Vagina (tissue), 2 donors: ENCODE measurements at places on chromosomes 11 and 22.

GRCh38 chr11:6943131-6943530, 16.9 kb downstream of the ZNF215 start:
- DNase-seq, result no peak

DNA sequence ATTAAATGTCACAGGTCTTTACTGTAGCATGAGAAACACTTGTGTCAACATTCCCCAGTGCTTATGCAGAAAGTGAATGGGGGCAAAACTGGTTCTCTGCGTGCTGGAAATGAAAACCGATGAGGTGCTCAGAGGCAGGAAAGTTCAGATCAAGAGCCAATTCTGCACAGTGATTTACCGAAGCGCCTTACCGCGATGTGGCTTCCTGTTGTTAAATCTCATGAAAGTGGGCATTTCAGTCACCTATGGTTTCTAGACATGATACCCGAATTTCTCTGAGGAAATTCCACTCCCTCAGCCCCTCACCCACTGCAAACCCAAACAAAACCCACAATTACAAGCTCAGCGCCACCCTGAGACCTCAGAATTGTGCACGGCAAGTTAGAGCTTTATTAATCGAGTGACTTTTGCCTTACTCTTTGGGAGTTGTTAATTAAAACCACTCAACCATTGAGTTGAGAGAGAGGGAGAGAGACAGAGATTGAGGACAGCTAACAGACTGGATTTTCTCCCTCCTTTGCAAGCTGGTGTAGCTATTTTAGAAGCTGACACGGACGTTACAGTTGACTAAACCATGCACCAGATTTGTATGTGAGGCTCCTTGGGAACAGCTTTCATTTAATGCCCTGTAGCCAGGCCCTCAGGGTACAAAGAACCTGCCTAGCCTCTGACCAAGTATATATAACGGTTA, 196.4 kb downstream of the DBX1 start:
- DNase-seq, result no peak

GRCh38 chr22:32600147-32600546, 125.5 kb downstream of the FBXO7 start:
- DNase-seq, result no peak

- DNase-seq, result no peak
Observed at GRCh38 chr11:67371189-67371910, 2.0 kb downstream of the CLCF1 start.

DNA sequence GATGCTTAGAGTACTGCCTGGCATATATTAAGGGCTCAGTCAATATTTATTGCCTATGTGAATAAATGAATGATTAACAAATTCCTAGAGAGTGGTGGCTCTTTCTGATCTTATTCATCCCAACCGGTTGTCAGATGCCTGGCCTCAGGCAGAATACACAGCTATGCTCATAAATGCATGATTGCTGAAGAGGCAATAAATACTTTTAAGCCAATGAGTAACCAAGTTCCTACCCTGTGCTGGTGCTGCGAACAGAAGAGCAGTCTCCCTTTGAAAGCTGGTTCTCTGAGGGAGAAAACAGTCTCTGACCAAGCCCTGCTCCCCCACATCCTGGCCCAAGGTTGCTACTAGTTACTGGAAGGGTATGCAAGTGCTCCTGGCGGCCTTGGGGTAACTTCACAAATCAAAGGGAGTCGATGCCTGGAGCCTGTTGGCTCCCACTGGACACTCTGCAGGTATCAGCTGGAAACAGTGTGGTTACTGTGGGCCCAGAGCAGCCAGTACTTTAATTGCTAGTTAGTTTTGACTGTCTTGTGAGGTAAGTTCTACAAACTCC, 2.8 kb downstream of the USH1C start:
- DNase-seq, result no peak
